ENCODE measurements at places on chromosomes 5 and 9. TPM values are rescaled to one million over a fixed set of nuclear protein-coding genes. Genes with fewer than 3 reads are reported as not detected.

- DNase-seq = no peak
- H3K27ac ChIP-seq = no peak overlapping the region
- no peaks in the 10 kb centered on the region for H3K4me1 ChIP-seq
- H3K27me3 ChIP-seq = no peaks in the 10 kb centered on the region
Observed at GRCh38 chr9:27118916-27119315, 9.9 kb downstream of the TEK start.

DNA sequence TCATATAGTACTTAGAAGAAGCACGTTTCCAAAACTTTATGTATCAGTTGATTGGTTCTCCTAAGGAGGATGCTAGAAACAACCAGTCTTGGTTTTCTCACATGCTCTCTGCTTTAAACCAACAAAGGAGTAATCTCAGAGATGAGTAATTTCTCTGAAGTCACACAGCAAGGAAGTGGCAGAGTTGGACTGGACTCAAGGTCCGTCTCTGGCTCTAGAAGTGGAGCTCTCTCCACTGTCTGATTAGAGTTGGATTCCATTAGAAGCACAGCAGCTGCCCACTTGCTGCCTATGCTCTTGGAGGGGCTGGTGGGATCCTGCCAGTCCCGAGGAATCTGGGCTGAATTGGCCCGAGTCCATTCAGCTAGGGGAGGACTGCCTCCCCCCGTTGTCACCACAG lies 21.0 kb downstream of the RALGPS1 start:
- no peaks in the 10 kb centered on the region for H3K36me3 ChIP-seq
- H3K4me3 ChIP-seq = no peak overlapping the region
- H3K4me1 ChIP-seq = no peaks in the 10 kb centered on the region
- no peak for DNase-seq

DNA sequence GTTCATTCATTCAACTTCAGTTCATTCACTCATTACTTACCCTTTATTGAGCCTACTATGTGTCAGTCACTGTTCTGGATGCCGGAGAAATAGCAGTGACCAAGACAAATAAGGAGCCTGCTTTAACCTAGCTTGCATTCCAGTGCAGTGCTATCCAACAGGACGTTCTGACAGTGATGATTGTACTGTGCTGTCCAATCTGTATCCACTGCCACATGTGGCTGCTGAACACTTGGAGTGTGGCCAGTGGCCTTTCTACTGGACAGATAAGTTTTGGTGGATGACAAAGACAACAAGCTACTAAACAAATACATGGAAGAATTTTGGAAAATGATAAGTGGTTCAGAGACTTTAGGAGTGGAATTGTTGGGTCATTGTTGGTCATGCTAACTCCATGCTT lies 33.6 kb downstream of the SUB1 start:
- H3K36me3 ChIP-seq = no peaks in the 10 kb centered on the region
- no peak overlapping the region for H3K4me3 ChIP-seq
- DNase-seq = no peak
- no peaks in the 10 kb centered on the region for H3K4me1 ChIP-seq

DNA sequence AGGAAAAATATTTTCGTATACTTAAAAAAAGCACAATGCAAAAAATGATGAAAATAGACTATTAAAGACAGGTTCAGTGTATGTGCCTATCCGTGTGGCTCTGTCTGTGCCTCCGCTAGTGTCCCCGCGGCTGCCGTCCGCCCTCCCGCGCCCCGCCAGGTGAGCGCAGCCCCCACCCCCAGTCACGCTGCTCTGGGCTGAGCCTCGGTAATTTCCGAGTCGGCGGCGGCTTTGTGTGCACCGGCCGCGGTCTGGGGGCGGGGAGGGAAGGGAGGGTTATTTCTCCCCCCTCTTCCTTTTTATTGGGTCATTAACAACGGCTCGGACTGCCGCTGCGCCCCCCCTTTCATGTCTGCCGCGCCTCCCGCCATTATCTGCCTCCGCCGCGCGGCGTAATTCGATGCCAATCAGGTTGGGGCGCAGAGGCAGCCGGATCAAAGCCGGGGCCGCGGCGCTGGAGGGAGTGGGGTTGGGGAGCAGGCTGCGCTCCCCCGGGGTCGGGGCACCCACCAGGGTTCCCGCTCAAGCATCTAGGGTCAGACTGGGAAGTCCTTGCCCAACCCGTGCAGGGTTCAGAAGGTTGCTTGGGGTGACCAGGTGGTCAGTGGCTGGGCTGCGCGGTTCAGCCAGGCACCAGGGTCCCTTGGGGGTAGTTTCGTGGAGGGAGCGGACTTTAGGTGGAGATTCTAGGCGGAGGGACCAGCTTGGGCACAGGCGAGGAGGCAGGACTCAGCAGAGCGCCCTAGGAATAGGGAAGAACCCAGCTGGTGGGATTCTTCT lies 39.5 kb upstream of the PSD2 start:
- no peaks in the 10 kb centered on the region for H3K36me3 ChIP-seq
- H3K4me1 ChIP-seq = no peaks in the 10 kb centered on the region
- H3K27ac ChIP-seq = no peak overlapping the region
- peak overlapping the region; percentile 75 for H3K4me3 ChIP-seq
- peak; percentile 81 for DNase-seq

GRCh38 chr5:143261748-143262392 lies 141.6 kb downstream of the NR3C1 start:
- no peak for DNase-seq
- H3K4me1 ChIP-seq = no peaks in the 10 kb centered on the region
- H3K27me3 ChIP-seq = no peaks in the 10 kb centered on the region
- no peaks in the 10 kb centered on the region for H3K36me3 ChIP-seq
- no peak overlapping the region for H3K4me3 ChIP-seq
- no peak overlapping the region for H3K27ac ChIP-seq

DNA sequence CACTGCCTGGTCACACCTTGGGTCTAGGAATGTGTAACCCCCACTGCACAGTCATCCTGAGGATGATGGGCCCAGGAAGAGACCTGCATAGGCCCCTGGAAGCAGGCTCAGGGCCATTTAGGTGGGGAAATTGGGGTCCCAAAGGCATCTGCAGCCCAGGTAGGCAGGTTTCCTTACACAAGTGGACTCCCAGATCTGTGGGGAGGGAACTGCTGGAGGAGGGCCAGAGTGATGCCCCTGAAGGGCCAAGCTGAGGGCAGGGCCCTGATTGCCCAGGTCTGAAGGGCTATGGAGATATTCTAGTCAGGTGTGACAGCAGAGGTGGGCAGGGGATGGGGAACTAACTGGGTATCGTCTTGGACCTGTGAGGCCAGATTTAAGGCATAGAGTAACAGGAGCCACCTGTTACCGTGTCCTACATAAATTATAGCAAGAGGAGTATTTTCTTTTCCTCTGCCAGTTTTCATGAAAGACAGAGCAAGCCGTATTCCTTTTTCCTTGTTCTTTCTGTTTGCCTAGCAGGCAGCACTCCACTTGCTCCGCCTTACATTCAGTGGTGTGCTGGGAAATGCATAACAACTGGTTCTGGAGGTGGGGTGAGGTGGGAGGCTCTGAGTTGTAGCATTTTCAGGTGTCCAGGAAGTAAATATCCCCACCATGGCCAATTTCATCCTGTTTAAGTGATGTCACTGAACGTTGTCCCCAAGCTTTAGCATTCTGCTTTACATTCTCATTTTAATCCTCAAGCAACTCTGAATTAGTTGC lies 41.3 kb downstream of the PPARGC1B start:
- no peaks in the 10 kb centered on the region for H3K36me3 ChIP-seq
- H3K4me3 ChIP-seq = no peak overlapping the region
- H3K27me3 ChIP-seq = no peaks in the 10 kb centered on the region
- DNase-seq = no peak

DNA sequence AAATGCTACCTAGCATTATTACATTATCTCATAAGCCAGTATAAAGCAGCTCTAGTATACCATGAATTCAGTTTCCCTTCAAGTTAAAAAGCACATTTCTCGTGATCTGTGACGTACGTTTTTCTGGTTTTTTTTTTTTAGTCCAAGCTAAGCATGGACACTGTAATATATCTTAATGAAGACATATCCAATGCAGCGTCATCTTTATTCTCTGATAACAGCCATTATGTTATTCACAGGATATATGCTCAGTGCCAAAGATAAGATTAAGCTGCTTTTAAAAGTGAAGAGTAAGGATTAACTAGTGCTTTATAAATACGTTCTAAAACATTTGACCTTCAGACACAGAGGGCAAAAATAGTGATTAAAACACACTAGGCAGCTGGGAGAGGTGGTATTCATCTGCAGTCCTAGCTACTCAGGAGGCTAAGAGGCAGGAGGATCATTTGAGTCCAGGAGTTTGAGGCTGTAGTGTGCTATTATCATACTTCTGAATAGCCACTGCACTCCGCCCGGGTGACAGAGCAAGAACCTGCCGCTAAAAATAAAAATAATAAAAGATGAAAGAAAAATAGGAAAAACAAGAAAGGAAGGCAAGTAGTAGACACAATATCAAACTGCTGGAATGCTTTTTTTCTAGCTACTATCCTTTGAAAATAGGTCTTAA lies 7.7 kb downstream of the CSNK1A1 start:
- H3K27me3 ChIP-seq = no peaks in the 10 kb centered on the region
- H3K36me3 ChIP-seq = peaks cover 80% of the 10 kb centered on the region
- H3K4me3 ChIP-seq = no peak overlapping the region
- H3K27ac ChIP-seq = no peak overlapping the region
- peaks cover 10% of the 10 kb centered on the region for H3K4me1 ChIP-seq

DNA sequence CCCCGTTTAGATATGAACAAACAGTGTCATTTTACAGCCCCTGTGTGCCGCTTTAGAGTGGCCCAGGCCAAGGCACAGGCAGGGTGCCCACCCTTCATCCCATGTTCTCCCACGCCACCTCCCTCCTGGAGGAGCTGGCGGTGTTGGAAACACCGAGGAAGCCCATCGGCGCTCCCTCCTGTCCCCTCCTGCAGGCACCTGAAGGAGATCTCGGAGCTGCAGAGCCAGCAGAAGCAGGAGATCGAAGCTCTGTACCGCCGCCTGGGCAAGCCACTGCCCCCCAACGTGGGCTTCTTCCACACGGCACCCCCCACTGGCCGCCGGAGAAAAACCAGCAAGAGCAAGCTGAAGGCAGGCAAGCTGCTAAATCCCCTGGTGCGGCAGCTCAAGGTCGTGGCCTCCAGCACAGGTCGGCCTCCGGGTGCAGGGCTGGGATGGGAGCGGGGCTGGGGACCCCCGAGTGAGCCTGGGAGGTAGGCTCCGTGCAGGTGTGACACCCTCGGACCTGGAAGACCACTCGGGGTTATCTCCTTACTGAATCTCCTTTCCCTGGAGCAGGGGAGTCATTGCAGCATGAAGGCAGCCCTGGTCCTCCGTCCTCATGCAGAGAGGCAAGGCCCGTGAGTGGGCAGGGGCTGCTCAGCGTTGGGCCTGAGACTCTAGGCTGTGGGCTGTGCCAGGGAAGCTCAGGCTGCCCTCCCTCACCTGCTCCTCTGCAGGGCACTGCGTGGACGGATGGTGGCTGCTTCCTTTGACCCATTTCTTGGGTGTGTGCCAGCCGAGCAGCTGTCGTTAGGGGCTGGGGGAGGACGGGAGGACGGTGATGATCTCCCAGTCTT lies 113.9 kb downstream of the WNK2 start:
- no peak overlapping the region for H3K4me3 ChIP-seq
- H3K4me1 ChIP-seq = no peaks in the 10 kb centered on the region
- no peaks in the 10 kb centered on the region for H3K36me3 ChIP-seq
- H3K27me3 ChIP-seq = no peaks in the 10 kb centered on the region

DNA sequence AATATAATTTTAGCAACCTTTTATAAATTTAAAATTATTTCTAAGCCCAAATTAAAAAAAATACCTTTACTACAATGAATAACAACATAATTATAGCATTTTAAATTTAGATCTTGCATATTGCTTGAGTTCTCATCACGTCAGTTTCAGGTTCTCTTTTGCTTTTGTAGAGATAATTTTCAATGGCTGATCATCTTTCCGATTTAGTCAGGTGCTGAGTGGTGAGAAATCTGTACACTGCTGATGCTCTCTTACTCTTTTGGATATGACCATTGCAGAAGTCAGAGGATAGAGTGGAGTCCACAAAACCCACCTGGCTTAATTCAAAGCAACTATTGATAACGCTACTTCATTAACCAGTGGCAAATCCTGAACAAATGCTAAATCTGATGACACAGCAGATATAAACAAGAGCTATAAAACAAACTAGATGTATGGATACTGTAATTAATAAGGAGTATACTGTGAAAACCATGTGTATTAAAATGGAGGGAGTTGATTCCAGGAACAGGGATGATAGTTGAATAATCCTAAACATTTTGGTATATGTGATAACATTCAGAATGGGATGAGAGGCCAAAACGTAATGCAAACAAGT lies 394.8 kb downstream of the CSNK1G3 start:
- H3K36me3 ChIP-seq = no peaks in the 10 kb centered on the region
- H3K27ac ChIP-seq = no peak overlapping the region
- DNase-seq = no peak

- no peak overlapping the region for H3K4me3 ChIP-seq
- DNase-seq = peak; percentile 95
- H3K27me3 ChIP-seq = peaks cover 23% of the 10 kb centered on the region
- no peaks in the 10 kb centered on the region for H3K36me3 ChIP-seq
- no peaks in the 10 kb centered on the region for H3K4me1 ChIP-seq
Observed at GRCh38 chr9:135077497-135078200, 9.8 kb upstream of the OLFM1 start.

DNA sequence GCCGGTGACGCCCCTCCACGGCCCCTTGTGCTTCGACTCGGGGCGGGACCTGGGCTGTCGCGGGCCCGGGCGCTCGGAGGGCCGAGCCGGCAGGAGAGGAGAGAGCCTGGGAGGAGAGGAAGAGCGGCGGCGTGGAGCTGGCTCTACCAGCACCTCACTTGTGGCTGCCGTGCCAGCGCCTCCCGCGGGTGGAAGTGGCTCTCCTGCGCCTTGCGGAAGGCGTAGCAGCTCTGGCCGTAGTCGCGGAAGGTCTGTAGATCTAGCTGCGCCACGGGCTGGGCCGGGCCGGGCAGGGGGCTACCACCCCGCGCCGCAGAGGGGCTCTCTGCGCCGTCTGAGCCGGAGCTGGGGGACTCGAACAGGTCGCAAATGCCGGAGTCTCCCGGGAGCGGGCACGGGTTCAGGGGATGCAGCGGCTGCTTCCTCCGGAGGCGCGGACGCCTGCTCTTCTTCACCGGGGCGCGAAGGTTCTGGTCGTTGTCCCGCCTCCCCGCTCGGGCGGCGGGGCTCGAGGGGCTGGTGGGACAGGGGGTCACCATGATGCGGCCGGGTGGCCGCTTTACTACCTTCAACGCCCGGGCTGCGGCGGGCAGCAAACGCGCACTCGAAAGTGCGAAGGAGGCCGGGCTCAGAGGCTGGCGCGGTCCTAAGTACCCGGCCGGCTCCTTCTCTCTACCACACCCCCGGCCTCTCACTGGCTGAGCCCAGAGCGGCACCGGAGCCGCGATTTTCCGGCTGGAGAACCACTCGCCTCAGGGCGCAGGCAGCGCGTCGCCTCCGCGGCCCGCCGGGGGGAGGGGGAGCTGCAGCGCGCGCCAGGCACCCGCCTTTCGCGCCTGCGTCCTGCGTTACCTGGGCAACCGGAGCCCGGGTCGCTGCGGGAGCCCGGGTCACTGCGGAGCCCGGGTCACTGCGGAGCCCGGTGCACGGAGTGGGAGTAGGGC lies at the start of gene CCNO:
CCNO (minus strand) TSS at position 624 of the 944 bp plus-strand sequence; CDS start at position 539, 85 bp downstream.
- peaks cover 10% of the 10 kb centered on the region for H3K4me1 ChIP-seq
- no peak within 1 kb of the TSS for H3K27ac ChIP-seq
- H3K27me3 ChIP-seq = peaks cover 84% of the 10 kb centered on the region
- H3K36me3 ChIP-seq = no peaks in the 10 kb centered on the region
- DNase-seq = peak; percentile 94

DIRAS2 gene
- 0.05 TPM for total RNA-seq

FOXD4L4 gene
- total RNA-seq = 0.19 TPM

PCDHA4 gene
- 5.0 TPM for total RNA-seq

BAAT gene
- total RNA-seq = not detected
